Peyer's patch (tissue), 4 donors: ENCODE measurements at places on chromosomes 16 and 17. TPM values are rescaled to one million over a fixed set of nuclear protein-coding genes. Genes with fewer than 3 reads are reported as not detected.

Gene SMIM5
- total RNA-seq, result 97.1 TPM

DNA sequence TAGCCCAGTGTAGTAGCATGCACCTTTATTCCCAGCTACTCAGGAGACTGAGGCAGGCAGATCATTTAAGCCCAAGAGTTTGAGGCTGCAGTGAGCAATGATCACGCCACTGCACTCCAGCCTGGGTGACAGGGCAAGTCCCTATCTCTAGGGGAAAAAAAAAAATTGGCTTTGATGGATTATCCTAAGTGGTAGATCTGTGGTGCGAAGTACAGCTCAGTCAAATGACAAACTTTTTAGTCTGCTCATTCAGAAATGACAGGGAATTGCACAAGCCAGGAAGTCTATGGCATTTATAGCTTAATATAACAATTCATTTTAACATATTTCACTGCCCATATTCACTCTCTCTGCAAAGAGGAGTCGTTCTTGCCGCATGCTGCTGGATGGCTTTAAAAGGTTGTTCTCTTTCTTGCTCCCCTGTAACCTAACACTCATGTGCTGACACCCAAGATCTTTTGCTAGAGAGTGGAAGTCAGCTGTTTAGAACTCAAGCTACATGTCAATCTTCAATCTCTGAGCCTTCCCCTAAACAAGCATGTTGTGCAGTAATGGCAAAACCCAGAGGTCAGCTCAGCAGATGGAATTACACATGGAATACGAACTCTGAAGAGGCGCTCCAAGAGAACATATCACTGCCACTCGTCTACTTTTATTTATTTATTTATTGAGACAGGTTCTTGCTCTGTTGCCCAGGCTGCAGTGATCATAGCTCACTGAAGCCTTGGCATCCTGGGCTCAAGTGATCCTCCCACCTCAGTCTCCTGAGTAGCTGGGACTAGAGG, 32.8 kb downstream of the RNF157 start:
- DNase-seq, result no peak

DNA sequence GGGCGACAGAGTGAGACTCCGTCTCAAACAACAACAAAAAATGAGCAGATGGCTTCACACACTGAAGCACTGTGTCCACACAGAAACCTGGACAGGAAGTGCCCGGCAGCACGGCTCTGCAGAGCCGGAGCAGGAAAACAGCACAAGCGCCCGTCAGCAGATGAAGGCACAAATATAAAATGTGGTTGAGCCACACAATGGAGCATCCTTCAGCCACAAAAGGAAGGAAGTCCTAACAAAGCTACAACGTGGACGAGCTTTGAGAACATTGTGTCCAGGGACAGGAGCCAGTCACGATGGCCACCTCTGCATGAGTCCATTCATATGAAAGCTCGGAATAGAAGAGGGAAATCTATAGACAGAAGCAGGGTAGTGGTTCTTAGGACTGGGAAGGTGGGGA, 15.7 kb downstream of the RHBDF2 start:
- no peak for DNase-seq

- no peak for DNase-seq
These were observed 4.3 kb downstream of the IL27 start for GRCh38 chr16:28502290-28502689.

DNA sequence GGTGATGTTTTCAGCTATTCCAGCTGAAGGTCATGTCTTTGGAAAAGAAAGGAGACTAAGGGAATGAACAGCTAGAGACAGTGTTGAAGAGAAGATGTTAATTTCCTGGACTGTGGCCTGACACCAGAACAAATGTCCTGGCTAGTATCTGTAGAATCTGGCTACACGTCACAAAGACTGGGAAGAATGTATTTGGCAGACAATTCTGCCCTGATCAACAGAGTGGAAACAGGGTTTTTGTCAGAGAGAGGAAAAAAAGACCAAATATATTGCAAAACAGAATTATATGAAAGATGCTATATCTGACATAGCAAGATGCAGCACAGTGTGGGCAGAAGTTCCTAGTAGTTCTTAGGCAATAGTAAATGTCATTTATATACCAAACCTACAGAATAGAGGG, 17.0 kb upstream of the ANKFN1 start:
- no peak for DNase-seq

Gene ZNF213
- total RNA-seq, result 16.8 TPM
